ENCODE measurements at places on chromosomes 3 and 15. TPM values are rescaled to one million over a fixed set of nuclear protein-coding genes. Genes with fewer than 3 reads are reported as not detected.

Gene POLR2H
- 74.4 TPM for total RNA-seq

Gene ADGRG7
- total RNA-seq: not detected

Gene GABRB3
- total RNA-seq: 0.22 TPM

Gene LPP
- 98.2 TPM for total RNA-seq

Gene DUOXA1
- not detected for total RNA-seq

Gene SLC24A5
- not detected for total RNA-seq

Gene TJP1
- total RNA-seq: 84.9 TPM

Gene CFAP92
- total RNA-seq: 0.14 TPM

Gene IGSF11
- total RNA-seq: not detected

Gene IGF1R
- total RNA-seq: 80.1 TPM

Gene CLDN11
- total RNA-seq: 195 TPM

Gene ULK4
- total RNA-seq: 18.0 TPM

Gene ITPKA
- total RNA-seq: 3.5 TPM

Gene STAC
- total RNA-seq: 0.14 TPM

Gene GPR15
- total RNA-seq: not detected

Gene ZNF860
- total RNA-seq: 0.44 TPM

Gene GOLGA6L9
- 1.0 TPM for total RNA-seq

Gene MESP1
- total RNA-seq: under 0.01 TPM

Gene DPPA4
- total RNA-seq: not detected

Gene RNF7
- 55.3 TPM for total RNA-seq

Gene CP
- not detected for total RNA-seq

Gene NUP210
- not detected for total RNA-seq

Gene ANKRD28
- 85.6 TPM for total RNA-seq

Gene CCR3
- not detected for total RNA-seq

Gene KY
- 0.43 TPM for total RNA-seq

Gene OXNAD1
- 7.0 TPM for total RNA-seq

Gene RBPMS2
- total RNA-seq: 0.22 TPM

Gene SIDT1
- not detected for total RNA-seq

Gene PROK2
- total RNA-seq: not detected

Gene OR5H14
- not detected for total RNA-seq

Gene FRMD4B
- total RNA-seq: 0.66 TPM

Gene ACTRT3
- total RNA-seq: 2.8 TPM

Gene FGD5
- total RNA-seq: 0.22 TPM

Gene LRRC31
- not detected for total RNA-seq

Gene CLRN1
- total RNA-seq: not detected

Gene C15orf62
- not detected for total RNA-seq

Gene MKRN2OS
- total RNA-seq: not detected

Gene TMEM44
- 16.9 TPM for total RNA-seq

Gene EFL1
- total RNA-seq: 24.9 TPM

Gene SLC51A
- not detected for total RNA-seq

Gene FAM98B
- 8.1 TPM for total RNA-seq

Gene TNFSF10
- total RNA-seq: 0.22 TPM

Gene PLA2G4E
- total RNA-seq: not detected

Data from placental pericyte (primary cell).